Heart right ventricle (tissue), 16 donors: ENCODE measurements at places on chromosomes 2 and 18.

DNA sequence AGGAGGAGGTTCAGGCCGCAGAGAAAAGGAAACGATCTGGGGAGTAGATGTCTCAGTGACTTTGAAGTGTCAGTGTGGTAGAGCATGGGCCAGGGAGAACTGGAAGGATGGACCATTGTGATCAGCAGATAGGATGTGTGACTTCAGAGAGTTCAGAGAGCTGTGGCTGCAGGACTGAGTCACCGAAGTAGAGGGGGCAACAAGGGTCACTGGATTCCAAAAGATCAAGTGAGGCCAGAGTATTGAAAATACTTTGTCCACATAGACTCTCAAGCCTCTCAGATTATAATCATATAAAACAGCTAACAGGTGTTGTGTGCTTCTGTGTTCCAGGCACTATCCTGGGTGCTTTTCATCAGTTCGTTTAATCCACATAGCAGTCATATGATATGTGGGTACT, 99.4 kb downstream of the CRIM1 start:
- no peak for DNase-seq

GRCh38 chr2:152600697-152601096, 116.6 kb downstream of the PRPF40A start:
- DNase-seq: no peak

DNA sequence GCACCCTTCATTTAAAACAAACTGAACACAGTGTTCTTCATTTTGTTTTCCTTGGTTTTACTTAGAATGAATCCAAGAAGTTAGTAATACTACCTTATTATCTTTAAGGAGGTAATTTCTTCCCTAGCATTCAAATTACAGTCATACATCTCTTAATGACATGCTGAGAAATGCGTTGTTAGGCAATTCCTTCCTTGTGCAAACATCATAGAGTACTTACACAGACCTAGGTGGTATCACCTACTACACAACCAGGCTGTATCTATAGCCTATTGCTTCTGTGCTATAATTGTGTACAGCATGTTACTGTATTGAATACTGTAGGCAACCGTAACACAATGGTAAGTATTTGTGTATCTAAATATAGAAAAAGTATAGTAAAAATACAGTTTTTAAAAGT, 8.4 kb upstream of the CABYR start:
- no peak for DNase-seq

- DNase-seq: no peak
These were observed 576.2 kb downstream of the CPS1 start for GRCh38 chr2:211132573-211132972.

DNA sequence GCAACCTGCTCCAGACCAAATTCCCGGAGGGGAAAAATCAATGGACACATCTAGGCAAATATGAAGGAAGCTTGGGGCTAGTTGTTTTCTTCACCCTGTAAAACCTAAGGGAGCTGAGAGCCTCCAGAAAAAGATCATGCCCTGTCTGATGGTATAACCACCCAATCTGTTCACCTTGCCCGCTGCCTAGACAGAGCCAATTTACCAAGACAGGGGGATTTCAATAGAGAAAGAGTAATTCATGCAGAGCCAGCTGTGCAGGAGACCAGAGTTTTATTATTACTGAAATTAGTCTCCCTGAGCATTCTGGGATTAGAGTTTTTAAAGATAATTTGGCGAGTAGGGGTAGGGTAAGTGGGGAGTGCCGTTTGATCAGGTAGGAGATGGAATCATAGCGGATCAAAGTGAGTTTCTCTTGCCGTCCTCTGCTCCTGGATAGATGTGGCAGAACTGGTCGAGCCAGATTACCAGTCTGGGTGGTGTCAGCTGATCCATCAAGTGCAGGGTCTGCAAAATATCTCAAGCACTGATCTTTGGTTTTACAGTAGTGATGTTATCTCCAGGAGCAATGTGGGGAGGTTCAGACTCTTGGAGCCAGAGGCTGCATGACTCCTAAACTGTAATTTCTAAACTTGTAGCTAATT, 35.1 kb upstream of the B4GALT6 start:
- no peak for DNase-seq

DNA sequence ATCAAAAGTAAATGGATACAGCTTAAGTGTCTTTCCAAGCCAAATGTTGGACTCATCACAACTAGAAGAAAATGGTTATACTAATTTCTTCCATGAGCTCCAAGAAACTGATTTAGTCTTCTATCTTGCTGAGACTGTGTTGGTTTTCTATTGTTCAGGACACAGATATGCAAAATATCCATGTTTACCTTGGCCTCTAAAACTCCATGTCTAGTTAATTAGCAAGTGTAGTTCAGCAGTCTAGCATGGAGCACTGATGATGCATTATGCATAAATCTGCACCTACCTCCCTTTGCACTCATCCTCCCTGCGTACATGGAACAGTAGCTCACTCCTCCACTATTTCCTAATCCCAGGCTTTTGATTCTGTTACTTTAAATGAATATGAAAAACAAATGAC, 731.4 kb upstream of the CHAC2 start:
- DNase-seq: no peak

GRCh38 chr18:74155276-74155675, 7.0 kb downstream of the TIMM21 start:
- no peak for DNase-seq

GRCh38 chr18:78986018-78986481, 6.4 kb downstream of the SALL3 start:
- no peak for DNase-seq

- DNase-seq: no peak
These were observed 199.3 kb downstream of the MEMO1 start for GRCh38 chr2:31811482-31811881.

GRCh38 chr2:122758967-122759366, 1003.5 kb downstream of the TSN start:
- DNase-seq: no peak

- no peak for DNase-seq
These were observed 19.7 kb upstream of the TLK1 start for GRCh38 chr2:171180229-171180930.

GRCh38 chr2:25103287-25103871, 61.5 kb downstream of the EFR3B start:
- no peak for DNase-seq

DNA sequence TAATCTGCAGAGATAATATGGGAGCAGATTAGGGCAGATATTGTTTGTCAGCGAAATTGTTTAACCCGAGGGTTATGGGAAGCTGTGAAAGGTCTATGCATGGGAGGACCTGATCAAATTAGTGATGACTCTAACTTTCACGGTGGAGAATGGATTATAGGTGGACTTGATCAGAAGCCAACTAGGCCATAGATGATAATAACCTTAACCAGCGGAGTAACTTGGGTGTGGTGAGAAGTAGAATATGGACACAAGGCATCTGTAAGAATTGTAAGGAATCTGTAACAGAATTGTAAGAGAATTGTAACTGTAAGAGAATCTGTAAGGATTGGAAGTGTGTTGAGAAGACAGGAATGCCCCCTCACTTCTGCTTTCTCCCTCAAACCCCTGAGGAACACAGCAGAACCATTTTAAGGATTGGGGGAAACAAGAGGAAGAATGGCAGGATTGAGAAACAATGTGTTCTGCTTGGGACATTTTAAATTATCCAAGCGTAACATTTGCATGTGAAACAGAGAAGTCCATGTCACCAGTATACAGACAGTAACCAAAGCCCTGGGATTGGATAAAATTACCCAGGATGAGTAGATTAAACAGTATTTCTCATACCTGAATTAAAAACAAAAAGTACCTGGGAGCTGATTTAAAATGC, 14.9 kb upstream of the SLC39A10 start:
- DNase-seq: no peak

DNA sequence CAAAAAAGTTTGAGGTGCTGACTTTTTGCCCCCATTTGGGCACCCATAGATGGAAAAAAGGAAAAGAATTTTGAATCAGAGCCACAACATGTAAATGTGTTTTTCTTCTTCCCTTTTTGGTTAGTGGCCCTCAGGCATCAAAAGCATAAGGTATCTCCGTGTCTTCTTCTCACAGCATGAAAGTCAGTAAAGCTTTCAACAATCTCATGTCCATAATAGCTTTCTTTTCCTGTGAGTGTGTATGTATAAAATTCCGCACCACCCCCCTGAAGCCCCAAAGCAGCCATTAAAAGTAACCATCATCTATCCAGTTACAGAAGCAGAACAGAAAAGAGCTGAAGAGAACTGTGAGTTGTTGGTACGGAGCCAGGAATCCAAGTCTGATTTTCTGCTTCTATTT, 1539.7 kb upstream of the ACVR2A start:
- DNase-seq: no peak

DNA sequence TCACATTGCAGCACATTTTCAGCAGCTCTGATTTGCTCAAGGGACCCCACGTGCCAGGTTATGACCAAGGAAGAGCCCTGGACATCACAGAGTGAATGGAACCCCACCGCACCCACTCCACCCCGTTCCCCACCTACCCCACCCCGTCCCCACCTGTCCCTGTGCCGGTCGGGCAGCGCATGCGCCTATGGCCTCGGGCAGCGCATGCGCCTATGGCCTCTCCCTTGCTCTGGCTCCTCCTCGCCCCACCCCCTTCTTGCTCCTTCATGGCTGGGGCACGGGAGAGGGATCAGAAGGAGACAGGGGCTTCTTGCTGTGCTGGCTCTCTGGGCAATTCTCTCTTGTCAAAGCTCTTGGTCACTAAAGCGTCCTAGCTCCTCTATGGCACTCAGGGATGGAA, 371.8 kb upstream of the HS6ST1 start:
- DNase-seq: no peak

GRCh38 chr2:189876271-189876670, 92.0 kb downstream of the PMS1 start:
- DNase-seq: no peak

DNA sequence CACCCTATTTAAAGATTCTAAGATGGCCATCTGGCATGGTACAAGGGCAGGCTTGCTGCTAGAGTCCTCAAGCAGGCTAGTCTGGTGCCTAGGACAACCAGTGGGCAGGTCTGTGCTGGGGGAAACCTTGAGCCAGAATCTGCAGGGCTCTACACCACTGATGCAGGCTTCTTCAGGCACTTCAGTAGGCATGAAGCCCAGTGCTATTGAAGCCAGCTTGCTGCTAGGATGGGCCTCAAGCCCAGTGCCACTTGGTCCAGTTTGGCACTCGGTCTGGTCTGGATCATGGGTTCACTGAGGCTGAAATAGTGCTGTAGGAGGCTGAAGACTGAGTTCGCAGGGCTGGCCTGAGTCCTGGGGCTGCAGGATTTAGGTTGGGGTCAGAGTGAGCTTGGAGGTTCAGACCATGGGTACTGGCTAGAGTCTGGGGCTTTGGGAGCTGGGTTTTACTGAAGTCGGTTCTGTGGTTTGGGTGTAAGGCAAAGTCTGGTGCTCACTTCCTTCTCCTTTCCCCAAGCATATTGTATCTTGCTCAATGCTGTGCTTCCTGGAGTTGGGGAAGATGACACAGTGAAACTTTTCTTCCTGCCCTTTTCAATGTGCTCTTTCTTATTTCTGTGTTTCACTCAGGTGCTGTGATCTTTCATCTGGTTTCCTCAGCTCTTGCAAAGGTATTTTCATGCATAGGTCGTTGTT, 41.2 kb downstream of the SP100 start:
- DNase-seq: no peak

DNA sequence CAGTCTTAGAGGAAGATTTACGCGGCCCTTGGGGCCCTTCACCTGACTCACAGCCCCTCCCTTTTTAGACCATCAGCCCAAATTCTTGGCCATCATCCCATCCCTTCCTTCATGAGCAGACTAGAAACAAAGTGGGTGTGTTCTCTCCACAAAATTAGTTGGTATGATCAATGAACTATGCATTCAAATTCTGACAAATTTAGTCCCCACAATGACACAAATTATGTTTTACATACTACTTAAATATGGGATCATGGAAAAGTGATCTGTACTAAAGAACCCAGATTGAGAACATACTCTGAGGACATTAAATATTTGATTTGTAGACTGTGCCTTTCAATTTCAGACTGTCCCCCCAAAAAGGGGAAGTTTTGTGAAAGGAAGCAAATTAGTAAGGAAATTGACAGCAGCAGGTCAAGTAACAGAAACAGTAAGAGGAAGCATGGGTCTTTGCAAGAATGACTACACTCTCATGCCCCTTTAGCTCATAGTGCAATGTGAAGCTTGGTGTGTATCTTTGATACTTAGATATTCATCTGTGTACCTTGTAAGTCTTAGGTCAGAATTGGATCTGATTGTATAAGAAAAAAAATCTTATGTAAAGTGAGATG, 2.2 kb upstream of the MAPRE2 start:
- no peak for DNase-seq

GRCh38 chr18:43012951-43013350, 102.5 kb downstream of the RIT2 start:
- DNase-seq: no peak

- DNase-seq: no peak
These were observed 19.5 kb upstream of the RPRM start for GRCh38 chr2:153497938-153498629.

GRCh38 chr2:3871002-3871401, 167.6 kb downstream of the DCDC2C start:
- no peak for DNase-seq

DNA sequence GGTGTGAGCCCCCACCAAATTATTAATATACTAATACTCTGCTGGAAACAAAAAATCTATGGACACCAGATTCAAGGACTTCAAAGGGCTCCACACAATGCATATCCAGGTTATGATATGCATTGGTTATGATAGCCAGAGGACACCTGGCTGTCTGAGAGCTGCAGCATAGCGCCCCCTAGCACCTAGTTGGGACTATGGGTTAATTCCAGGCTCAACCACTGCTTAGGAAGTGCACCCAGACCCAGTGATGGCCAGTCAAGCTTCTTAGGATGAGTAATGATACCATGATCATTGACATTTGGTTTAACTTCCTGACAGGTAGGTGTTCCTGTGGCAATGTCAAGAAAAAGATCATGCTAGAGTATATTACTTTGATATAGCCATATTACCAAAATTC, 3.8 kb upstream of the FRZB start:
- DNase-seq: no peak

DNA sequence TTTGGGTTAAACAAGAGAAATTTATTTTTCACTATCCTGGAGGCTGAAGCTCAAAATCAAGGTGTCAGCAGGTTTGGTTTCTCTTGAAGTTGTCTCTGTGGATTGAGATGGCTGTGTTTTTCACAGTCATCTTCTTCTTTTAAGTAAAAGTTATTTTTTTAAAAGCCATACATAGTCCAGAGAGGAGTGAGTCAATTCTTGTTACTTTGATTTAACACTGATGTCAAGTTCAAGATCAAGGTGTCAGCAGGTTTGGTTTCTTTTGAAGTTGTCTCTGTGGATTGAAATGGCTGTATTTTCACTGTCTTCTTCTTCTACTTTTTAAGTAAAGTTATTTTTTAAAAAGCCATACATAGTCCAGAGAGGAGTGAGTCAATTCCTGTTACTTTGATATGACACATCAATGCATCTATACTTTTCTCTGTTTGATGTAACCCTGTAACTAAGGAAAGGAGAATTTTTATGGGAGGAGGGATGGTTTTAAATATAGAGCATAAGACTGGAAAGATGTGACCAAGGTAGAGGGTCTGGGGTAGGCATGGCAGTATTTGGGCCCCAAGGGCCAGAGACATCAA, 22.5 kb upstream of the RASGRP3 start:
- DNase-seq: no peak

GRCh38 chr2:220152281-220152935, 525.0 kb downstream of the SLC4A3 start:
- no peak for DNase-seq

- DNase-seq: no peak
These were observed 14.4 kb downstream of the APOB start for GRCh38 chr2:21029519-21029918.

- no peak for DNase-seq
These were observed 80.8 kb downstream of the INPP5D start for GRCh38 chr2:233140978-233141377.

- no peak for DNase-seq
These were observed 52.0 kb upstream of the HAAO start for GRCh38 chr2:42844366-42844765.

- DNase-seq: no peak
These were observed 7.9 kb upstream of the SALL3 start for GRCh38 chr18:78971511-78972245.
